Panc1 (cell line): ENCODE measurements at places on chromosomes 11 and 22. TPM values are rescaled to one million over a fixed set of nuclear protein-coding genes. Genes with fewer than 3 reads are reported as not detected.

Gene C11orf91
- total RNA-seq, result 1.3 TPM

Gene ABCG4
- total RNA-seq, result 0.39 TPM

DNA sequence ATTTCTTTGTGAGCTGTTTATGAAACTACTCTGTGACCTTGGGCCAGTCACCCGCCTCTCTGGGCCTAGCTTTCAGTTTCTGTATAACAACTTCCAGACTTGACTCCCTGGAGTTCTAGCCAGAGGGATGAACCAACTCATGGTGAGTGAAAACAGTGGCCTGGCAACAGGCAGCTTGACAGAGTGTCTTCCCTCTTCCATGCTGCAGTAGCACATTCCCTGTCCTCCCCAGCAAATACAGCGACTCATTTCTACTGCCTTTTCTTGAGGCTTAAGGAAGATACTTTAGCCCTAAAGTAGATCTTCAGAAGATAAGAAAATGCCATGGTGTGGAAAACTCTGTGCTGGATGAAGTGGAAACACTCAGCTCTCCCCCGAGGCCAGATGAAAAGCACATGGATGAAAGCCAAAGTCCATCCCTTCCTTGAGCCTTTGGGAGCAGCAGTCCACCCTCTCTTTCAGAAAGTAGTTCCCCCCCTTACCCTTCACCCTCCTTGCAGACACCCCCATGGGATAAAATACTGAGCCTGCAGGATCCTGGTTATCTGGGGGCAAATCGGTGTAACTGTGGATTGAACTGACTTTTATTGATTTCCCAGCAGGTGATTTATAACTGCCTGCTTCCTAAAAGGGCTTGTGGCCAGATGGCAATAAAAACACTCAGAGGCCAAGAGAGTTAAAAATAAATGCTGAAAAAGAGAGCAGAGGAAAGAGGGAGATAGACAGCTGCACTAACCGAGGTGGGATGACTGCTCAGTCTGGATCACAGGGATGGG lies 24.1 kb downstream of the IRAG1 start:
- DNase-seq, result no peak

DNA sequence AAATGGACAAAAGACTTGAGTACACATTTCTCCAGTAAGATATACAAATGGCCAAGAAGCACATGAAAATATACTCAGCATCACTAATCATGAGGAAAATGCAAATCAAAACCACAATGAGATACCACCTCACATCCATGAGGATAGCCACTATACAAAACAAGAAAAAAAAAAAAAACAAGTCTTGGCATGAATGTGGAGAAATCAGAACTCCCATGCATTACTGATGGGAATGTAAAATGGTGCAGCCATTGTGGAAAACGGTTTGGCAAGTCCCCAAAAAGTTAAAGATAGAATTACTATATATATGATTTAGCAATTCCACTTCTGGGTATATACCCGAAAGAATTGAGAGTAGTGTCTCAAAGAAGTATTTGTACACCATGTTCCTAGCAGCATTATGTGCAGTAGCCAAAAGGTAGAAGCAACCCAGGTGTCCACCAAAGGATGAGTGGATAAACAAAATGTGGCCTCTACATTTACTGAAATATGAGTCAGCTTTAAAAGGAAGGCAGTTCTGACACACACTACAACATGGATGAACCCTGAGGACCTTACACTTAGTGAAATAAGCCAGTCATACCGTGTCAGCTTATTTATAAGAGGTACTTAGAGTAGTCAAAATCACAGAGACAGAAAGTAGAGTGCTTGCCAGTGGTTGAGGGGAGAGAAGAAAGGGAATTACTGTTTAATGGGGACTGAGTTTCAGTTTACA lies 146.3 kb downstream of the WNT7B start:
- peak; percentile 7 for DNase-seq

Gene NDUFV1
- total RNA-seq, result 281 TPM

DNA sequence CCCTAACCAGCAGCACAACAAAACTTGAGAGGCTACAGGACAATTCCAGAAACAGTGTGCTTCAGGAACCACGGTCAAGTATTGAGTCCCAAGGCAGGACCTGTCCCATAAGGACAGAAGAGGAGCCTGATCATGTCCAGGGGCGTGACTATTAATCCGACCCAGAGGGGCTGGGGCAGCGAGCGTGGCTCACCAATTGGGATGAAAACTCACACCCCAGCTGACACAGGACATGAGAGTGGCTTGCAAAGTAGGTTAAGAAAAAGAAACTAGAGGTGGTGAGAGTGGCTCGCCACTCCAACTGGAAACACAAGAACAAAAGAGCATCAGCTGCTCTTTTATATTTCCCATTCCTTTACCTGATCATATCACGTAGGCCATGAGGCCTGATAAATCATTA lies 16.0 kb upstream of the FEZ1 start:
- no peak for DNase-seq

Gene CABP4
- not detected for total RNA-seq

- DNase-seq, result no peak
Measured at GRCh38 chr11:1546077-1546535, 26.0 kb downstream of the DUSP8 start.

- no peak for DNase-seq
Measured at GRCh38 chr11:4697585-4697984, at the start of gene OR51E2. Gene OR51E2 (minus strand): TSS chr11:4697853. CDS start chr11:4682711, 15,142 bp downstream.

Gene DCDC1
- total RNA-seq, result not detected

DNA sequence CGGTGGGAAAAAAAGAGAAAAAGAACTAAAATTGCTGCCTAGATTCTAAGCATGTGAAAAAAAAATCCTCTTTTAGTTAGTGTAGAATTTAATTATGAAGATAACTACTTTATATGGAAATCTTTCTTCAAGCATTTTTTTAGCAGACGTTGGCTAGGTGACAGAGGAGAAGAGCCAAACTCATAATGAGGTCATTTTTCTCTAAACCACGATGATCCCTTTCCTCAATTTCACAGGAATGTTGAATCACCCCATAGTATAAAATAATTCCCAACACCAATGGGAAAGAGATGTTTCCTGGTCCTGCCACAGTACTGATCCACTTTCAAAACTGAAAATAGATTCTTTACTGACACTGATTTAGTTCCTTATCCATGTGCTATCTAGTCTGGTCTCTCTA lies 319.8 kb downstream of the DLG2 start:
- no peak for DNase-seq

Gene CENATAC
- total RNA-seq, result 45.4 TPM

- no peak for DNase-seq
Measured at GRCh38 chr11:112886434-112887370, 74.5 kb upstream of the NCAM1 start.

DNA sequence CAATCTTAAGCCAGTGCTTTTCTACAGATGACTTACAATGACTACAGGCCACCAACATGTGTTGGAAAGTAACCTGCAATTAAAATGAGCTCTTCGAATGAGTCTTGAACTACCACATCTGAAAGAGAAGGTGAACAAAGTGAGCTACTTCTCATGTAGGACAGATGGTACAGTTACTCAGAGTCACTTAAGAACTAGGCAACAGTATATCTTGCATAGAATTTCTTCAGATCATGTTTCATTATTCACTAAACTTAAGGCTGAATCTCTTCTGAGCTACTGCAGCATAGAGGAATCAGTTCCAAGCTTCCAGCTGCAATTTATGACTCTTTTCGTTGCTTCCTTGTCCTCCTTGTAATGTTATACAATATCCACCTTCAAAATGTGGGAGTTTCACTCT lies 270.9 kb downstream of the TTC28 start:
- no peak for DNase-seq
